ENCODE measurements at places on chromosomes 2 and 18.

GRCh38 chr2:231241755-231242507, 43.5 kb downstream of the ARMC9 start:
- no peak for DNase-seq

GRCh38 chr2:129732630-129733026, 246.8 kb upstream of the RAB6C start:
- no peak for DNase-seq

- DNase-seq: no peak
These were observed 17.0 kb upstream of the ATL2 start for GRCh38 chr2:38394041-38394440.

GRCh38 chr2:77521931-77522470, at the start of gene LRRTM4:
Gene LRRTM4, minus strand, starts transcription at chr2:77522376.
- DNase-seq: no peak

DNA sequence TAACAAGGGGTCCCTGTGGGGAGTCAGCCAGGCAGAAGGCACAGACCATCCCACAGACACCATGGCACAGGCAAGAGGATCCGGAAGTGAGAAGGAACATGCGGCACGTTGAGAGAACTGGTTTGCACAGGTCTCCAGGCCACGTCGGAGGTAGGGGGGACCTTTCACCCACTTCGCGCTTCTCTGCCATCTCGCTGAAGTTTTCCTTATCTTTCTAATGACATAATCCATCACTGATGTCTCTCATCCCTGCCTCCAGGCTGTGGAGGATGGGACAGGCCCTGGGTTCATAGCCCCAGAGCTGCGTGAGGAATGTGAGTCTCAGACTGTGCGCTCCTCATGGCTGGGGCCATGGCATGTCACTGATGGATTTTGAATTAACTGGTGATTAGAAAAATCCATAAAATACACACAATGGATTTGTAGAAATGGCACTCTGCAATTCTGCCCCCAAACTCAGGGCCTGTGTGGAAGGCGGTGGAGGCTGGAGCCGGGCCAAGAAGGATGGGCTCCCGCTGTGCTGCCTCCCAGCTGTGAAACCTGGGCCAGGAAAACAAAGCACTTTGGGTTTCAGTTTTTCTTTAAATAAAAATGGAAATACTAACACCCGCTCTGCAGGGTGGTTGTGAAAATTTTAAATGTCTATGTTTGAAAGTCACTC, 113.3 kb upstream of the ALKAL2 start:
- no peak for DNase-seq

- DNase-seq: no peak
These were observed 427.7 kb upstream of the LYPD1 start for GRCh38 chr2:133097666-133098065.

- DNase-seq: no peak
These were observed 240.4 kb downstream of the IKZF2 start for GRCh38 chr2:212911011-212911410.

DNA sequence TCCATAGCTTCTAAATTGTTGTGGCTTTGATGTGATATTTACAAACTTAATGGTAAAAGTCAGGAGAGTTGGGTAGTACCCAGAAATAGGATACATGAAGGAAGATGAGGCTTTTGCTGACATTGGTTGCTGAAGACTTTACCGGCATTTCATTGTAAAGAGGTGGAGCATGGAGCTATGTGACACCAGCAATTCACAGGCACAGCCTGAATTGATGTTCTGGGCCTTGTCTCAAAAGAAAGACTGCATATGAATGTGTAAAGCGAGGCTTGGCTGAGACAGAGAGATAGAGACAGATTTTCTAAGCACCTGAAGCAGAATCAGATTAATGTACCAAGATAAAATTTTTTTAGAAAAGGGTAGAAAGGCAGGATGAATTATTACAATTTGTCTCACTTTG, 864.9 kb upstream of the ID2 start:
- DNase-seq: no peak

- DNase-seq: no peak
These were observed 1.1 kb upstream of the MAT2A start for GRCh38 chr2:85537600-85538506.

DNA sequence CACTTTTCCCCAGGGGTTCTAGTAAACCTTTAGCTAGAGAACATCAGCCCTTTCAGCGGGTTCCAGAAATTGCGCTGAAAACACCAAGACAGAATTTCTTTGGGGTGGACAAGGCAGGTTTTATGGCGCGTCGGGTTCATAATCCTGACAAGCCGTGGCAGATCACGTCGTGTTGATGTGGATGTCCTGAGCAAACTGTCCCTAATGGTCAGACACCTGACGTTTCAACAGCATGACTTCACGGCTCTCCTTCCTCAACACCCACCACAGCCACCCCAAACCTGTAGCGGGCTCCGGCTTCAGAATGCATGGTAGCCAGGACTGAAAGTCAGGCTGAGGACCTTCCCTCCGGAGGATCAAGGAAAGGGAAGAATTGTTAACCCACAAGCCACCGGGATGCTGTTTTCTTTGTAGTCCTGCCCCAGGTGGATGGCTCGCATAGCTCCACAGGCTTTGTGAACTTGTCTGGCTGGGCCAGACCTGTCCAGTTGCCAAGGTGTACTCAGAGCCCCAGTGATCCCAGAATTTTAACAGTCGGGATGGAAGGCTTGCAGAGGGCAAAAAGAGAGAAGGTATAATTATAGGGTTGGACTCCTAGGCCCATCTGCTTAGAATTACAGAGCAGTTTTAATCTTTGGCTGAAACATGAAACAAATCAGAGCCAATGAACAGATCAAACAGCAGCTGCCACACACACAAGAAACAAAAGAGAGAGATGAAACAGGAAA, 1.5 kb downstream of the APCDD1 start:
- DNase-seq: no peak

DNA sequence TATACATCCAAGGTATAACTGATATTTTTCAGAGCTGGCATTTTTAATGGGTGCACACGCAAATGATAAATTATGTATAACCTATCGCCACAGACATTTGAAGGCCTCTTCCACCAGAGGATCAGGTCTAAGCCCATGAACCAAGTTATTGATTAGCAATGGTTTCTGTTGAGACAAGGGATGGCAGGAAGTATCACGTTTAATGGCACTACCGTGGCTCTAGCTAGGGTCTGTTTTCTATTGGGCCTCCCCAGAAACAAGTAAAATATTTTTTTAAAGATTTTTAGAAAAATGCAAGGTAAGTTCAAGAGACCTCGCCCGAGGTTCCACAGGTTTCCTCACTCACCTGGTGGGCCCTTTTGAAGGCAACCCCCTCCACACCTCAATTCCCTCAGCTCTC, 667 bp downstream of the GFPT1 start:
- no peak for DNase-seq

GRCh38 chr2:227436436-227437174, 35.4 kb upstream of the AGFG1 start:
- no peak for DNase-seq

DNA sequence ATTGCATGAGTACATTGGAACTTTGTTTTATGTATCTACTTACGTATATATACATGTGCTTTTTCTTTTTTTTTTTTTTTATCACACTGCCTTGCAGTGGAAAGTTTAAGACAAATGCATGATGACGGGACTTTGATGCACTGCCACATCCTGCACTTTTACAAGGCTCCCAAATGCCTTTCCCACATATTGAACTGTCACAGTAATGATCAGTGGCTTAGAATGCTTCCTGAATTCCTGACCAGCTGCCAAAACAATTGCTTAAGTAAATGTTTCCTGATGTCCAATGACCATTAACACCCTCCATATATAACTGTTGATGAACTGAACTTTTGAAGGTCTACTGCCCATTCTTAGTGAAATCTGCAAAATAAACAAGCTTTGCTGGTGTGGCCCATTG, 60.2 kb downstream of the LYPD6B start:
- no peak for DNase-seq

DNA sequence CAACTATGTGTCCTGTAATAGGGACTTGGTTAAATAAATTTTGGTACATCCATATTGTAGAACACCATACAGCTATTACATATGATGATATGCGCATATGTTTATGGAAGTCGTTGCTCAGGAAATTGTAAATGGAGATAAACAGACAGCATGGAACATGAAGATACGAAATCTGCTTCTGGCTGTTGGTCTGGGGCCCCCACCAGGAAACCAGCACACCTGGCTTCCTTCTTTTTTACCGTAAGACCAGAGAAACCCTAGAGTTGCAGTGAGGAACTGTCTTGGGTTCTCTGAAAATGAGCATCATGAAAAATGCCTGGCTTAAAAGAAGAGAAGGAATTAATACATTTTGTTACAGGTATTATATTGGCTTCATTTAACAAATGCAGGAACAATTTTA, 40.8 kb downstream of the SPTBN1 start:
- no peak for DNase-seq

GRCh38 chr2:7024261-7024660, 107.0 kb downstream of the RNF144A start:
- DNase-seq: no peak

GRCh38 chr2:102187496-102188150, 800 bp downstream of the IL1RL2 start:
- no peak for DNase-seq

GRCh38 chr2:170969872-170970496, 40.9 kb downstream of the GORASP2 start:
- DNase-seq: no peak

- no peak for DNase-seq
These were observed 90.2 kb upstream of the SKOR2 start for GRCh38 chr18:47341678-47342077.

DNA sequence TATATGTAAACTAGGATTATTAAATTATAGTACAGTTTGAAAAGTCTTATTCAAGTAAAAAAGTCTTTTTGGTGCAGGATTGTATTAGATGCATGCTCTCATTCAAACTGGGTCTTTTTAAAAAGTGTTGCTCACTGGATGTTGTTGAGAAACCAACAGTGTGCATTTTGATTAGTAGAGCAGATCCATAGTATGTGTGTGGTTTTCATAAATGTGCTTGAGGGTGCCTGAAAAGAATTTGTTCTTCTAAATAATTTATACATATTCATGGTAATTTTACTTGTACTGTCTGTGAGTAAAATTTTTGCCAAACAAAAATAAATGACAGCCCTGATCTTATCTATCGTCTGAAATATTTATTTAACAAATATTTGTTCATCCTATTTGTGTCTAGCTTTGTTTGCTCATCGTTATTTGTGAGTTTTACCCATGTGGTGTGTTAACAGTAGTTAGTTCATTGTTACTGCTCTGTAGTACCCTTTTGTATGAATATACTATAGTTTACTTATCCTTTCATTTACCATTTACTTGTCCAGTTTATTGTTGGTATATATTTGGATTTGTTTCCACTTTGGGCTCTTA, 50.4 kb downstream of the PTPN4 start:
- no peak for DNase-seq

- no peak for DNase-seq
These were observed 104.8 kb downstream of the NOL10 start for GRCh38 chr2:10584843-10585475.

DNA sequence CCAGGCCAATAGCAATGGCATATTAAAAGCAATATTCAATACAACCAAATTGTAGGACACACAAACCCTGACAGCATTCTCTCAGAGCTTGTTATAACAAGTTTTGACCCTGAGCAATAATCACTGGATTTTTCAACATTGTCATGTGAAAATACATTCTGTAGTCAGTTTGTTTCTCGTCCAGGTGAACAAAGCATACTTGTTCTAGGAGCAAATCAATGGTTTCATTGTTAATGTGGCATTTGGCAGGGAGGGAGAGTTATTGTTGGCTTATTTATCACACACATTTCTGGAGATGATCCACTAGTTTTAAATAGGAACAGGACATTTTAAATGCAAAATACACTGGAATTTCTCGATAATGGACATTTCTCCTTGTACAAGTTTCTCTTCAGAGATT, 69.9 kb upstream of the L3MBTL4 start:
- no peak for DNase-seq

GRCh38 chr2:238793801-238794449, 54.0 kb upstream of the TWIST2 start:
- no peak for DNase-seq

DNA sequence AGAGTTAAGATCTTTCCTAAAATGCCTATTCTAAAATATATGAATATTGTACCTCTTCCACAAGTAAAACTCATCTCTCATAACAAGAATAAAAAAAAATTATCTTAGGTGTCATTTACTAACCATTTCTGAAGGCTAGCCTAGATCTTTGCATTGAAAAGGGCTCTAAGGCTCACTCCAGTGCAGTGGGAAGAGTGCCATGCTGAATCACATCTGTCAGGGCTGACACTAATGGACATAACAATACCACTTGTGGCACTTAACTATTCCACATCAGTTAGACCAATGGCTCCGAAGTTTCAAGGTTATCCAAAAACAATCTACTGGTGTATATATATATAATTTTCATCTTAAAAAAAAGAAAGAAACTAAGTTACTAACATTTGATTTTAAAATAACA, 130.2 kb downstream of the EXOC6B start:
- DNase-seq: no peak

- no peak for DNase-seq
These were observed 437.6 kb downstream of the NCKAP5 start for GRCh38 chr2:133130548-133131246.

DNA sequence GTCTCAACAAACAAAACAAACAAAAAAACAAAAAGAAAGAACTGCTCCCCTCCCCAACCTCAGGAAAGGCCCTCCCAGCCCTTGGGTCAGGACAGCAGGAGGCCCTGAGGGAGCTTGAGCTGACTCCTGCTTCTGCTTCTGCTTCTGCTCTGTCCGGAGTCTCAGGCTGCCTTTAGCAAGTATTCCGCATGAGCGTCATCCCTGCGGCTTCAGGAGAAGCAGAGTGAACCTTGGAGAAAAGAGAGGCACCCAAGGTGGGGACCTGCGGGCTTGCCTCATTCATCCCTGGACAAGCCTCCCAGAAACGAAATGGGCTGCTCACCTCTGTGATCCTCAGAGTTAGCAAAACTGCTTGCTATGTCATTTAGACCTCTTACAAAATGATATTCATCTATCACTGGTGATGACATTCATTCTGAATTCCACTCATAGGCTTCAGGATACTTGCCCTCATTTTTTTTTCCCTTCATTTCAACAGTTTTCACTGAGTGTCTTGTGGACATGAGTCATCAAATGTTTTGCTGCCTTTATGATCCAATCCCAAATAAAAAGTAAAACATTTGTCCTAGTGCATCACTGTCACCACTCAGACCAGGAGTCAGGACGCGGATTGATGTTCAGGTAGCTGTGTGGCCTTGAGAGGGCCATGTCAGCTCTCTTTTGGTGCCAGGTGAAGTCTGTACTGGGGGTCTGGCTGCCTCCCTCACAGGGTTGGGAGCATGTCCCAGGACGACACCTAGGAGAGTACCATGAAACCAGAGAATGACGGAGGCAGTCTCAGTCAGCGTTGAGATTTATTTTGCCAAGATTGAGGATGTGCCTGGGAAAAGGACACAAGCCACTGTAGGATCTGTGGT, 51.7 kb downstream of the IMPA2 start:
- no peak for DNase-seq

DNA sequence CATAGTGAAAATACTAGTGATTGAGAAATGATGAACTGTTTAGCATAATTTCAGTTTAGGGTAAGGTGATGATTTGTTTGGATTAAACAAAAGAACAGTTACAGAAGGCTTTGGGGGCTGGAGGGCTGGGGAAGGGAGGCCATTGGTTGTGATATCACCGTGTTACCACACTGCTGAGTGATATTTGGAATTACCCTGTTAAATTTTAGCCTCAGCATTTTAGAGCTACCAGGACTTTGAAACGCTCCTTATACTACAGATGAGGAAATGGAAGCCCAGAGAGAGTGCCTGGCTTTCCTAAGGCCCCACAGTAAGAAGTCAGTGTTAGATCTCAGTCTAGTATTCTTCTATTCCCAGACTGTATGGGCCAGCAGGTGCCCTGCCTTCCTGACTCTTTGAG, 15.6 kb downstream of the ARHGEF33 start:
- DNase-seq: no peak
